ENCODE measurements at places on chromosomes 3 and 15.

GRCh38 chr3:133838296-133838789 is 32.7 kb downstream of the SRPRB start:
- DNase-seq = no peak

GRCh38 chr3:100234364-100234763 is 26.4 kb upstream of the TBC1D23 start:
- DNase-seq = no peak

- no peak for DNase-seq
These were observed 47.8 kb upstream of the ADGRG7 start for GRCh38 chr3:100561459-100562158.

DNA sequence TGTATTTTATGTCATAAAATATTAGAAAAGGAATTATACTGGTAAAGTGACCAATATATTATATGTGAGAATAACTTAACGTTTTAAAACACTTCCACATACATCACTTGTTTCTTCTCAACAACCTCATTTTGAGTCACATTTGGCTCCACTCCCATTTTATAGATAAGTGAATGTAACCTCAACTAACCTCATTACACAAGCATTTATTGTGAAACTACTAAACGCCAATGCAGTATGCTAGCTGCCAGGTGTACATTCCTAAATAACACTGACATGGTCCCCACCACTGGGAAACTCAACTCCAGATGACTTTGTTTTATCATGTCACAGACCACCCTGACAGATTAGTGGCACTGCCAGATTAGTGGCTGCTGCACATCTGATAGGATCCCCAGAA is 249.7 kb upstream of the CNTN4 start:
- DNase-seq = no peak

DNA sequence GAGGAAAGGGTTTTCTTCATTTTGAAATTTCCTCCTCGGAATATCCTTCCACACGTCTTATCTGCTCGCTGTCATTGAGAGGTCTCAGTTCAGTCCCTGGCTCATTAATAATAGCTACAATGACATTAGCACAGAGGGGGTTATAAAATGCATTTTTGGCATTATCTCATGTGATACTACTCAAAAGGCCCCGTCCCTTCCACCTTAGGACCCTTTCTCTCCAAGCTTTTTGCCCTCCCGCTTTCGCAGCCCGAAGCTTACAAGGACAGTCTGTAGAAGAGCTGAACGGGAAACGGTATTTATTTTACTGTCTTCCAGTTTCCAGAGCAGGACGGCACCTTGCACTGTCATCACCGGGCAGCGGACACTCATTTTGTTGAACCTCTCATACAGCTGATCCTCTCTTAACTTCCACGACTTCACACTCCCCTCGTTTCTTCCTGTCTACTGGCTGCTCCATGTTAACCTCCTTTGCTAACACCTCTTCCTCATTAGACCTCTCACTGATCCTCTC is 5.6 kb upstream of the PLEKHO2 start:
- no peak for DNase-seq

GRCh38 chr3:176378789-176379188 is 818.5 kb downstream of the TBL1XR1 start:
- no peak for DNase-seq

GRCh38 chr3:62815981-62816380 is 59.2 kb downstream of the CADPS start:
- no peak for DNase-seq

DNA sequence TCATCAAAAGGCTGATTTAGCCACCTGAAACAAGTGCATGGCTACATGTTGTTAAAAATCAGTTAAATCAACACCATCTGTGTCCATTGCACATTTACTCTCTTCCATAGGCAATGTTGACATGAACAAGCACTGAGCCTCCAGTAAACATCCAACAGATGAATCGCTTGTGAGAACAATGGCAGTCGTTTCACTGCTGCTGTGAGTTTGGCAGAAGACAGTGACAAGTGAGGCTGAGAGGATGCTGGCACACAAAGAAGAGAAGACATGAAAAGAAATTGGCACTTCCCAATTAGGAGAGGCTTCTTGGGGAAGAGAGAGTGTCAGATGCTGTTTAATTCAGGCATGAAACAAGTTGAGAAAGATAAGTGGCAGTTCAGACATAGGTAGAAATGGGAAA is 227.4 kb upstream of the STT3B start:
- no peak for DNase-seq

DNA sequence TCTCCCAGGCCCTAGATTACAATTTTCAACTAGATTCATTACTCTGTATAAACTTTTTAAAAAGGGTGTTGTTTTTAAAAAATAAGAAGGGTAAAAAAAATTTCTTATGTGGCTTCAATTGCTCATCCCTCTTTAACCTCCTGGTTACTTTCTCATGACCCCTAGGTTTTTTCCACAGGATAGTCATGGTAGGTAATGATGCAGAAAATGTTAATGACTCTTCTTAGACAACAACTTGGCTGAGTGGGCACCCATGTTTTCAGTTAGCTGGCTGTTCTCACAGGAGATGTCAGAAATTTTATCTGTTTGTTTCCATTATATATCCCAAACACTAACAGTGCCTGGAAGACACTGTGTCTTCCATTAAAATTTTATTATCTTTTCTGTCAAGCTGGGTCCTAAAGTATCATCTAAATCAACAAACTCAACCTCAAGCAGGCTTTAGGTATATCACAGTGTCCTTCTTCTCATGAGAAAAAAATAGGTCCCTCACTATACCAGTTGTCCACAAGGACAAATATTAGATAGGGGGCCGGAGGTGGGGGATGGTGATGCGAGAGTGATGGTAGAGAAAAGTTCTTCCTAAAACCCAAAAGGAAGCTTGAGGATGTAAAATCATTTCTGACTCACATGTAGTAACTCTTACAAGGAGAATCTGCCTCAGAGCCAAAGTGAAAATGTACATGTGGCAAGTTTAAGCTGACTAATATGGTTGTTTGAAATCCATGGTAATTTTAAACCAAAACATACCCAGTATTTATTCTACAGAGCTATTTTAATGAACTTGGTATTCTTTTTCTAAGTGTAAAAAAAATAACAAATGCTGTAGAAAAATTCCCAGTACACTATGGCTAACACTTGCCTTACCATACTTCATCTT is 43.3 kb downstream of the PLOD2 start:
- no peak for DNase-seq

DNA sequence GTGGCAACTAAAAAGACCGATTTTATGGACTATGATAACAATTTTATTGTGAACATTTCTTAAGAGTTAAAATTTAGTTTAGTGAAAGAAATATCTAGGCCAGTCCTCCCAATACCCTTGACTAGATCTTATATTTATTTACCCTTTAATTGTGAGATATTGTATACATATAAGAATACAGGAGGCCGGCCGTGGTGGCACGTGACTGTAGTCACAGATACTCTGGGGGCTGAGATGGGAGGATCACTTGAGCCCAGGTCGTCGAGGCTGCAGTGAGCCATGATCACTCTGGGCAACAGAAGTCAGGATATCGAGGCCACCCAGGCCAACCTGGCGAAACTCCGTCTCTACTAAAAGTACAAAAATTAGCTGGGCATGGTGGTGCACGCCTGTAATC is 756 bp upstream of the RMDN3 start:
- no peak for DNase-seq

DNA sequence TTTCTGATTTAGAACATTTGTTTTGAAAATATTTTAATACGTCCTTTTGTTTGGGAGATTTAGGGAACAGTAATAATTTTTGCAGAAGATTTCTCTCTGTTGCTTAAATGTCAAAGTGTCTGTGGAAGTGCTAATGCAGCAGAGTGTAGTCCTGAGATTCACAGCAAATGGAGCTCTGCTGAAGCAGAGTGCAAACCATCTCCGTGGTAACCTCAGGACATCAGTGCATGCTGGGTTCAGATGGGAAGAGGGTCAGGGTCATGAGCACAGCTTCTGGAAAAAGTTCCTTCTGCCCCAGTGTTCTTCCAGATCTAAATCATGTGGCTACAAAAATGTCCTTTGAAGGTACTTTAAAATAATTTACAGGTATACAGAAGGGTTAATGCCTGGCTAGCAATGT is 39.9 kb upstream of the SLC9A9 start:
- no peak for DNase-seq

- no peak for DNase-seq
These were observed 13.8 kb downstream of the ALDH1A3 start for GRCh38 chr15:100893261-100893963.

DNA sequence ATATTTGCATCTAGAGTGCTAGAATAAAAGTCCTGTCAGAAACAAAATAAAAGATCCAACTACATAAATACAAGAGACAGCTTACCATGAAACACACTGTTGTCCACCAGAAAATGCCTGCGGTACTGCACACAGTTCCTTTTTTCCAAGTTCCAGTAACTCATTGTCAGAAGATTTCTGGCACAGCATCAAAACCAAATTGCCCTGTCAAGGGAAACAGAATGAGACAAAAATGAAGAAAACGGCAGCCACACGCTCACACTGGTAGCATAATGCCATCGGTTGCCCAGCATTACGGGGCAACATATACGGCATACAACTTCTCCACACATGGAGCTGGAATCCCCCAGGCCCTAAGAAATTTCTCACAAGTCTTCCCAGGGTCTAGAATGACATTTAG is 40.8 kb downstream of the PLCH1 start:
- no peak for DNase-seq

DNA sequence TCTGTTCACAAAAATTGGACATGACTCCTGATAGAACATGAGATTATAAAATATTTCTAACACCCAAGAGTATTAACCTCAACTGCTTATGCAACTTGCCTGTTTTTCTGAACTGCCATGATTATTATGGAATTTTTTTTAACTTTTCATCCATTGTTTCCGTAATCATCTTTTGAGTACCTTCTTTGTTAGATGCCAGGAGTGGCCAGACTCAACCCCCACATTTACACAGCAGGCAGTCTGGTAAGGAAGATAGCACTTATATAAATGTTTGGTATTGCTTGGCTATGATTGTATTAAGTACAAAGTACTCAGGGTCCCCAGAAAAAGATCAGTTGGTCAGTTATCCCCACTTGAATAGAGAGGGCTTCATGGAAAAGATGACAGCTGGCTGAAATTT is 74.3 kb downstream of the CRYBG3 start:
- no peak for DNase-seq

GRCh38 chr3:131630097-131630496 is 127.3 kb upstream of the MRPL3 start:
- DNase-seq = no peak

DNA sequence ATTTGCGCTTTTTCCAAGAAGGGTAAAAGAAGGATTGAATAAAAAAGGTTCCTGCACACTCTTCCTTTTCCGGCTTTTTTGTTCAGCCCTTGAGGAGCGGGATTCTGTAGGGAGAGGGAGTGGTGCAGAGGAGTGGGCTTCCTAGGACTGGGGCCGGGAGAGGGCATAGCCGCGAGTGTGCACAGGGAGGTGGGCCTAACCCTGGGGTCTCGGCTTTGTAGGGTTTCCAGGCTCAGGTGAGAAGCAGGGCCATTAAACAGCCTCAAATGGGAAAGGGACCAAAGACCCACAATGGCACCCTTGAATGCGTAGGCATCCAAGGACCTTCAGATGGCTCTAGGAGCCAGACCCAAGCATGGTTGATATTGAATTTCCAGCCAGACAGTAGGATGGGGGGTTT is 35.4 kb upstream of the RAB6B start:
- no peak for DNase-seq

- no peak for DNase-seq
These were observed 120.6 kb downstream of the CD47 start for GRCh38 chr3:107969994-107970819.

DNA sequence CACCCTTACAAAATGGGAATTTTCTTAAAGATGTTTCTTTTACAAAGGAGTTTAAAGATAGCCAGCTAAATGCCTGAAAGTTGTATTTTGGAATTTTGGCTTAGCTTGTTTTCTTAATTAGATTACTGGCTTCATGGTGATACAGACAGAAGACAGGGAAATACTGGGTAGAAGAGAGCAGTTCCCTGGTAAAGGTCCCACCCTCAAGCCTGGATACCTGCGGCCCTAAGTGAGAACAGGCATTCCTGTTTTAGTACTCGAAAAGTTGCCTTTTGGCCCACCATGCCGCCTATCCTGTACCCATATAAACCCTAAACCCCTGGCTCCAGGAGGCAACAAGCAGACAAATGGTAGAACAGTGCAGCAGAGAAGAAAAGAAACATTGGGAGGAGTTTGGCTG is 29.4 kb downstream of the SETMAR start:
- no peak for DNase-seq

GRCh38 chr3:122560680-122561079 is 3.4 kb downstream of the PARP9 start:
- DNase-seq = no peak

GRCh38 chr3:36666166-36666565 is 98.2 kb downstream of the DCLK3 start:
- no peak for DNase-seq

DNA sequence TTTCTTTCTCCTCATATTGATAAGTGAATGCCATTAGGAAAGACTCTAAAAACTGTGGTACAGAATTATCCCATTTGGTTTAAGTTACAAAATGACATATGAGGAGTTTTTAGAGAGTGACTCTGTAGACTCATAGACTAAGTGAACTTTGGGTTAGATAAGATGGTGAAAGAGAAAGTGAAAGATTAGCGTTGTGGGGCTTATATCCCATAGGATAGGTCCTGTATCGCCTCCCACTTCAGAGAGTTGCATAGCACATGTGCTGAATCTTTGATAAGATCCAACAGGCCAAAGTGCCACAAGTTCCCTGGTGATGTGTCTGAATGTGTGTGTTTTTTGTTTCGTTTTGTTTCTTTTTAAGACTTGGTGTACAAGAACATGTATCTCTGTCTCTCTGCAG is 666.9 kb downstream of the MECOM start:
- no peak for DNase-seq

DNA sequence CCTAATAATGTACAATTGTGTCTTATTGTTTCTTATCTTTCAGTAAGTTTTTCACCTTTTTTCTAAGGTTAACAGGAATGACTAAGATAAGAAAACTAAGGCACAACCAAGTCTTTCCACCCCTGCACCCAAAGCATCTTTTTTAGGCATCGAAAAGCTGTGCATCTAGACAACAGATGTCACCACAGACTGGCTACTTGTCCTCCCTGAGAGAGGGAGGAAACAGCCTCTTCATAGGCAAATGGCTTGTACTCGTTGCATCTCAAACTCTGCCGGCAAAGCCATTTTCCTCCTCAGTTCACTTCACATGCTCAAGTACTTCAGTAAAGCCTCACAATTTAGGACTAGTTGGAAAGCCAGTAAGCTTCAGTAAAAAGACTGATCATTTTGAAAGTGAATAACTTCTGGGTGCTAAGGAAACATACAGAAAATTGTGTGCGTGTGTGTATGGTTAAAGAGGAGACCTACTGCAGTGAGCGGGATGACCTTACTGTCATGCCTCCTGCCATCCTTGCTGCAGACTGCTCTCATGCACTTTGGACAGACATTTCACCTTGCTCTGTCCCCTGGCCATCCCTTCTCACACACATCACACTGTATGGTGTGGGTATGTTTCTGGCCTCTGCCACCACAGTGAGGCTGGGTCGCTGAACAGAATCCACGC is 36.5 kb upstream of the HACD2 start:
- DNase-seq = no peak

- no peak for DNase-seq
These were observed 5.2 kb downstream of the ITIH1 start for GRCh38 chr3:52782412-52783210.
